ENCODE measurements at places on chromosomes 2 and 18.

DNA sequence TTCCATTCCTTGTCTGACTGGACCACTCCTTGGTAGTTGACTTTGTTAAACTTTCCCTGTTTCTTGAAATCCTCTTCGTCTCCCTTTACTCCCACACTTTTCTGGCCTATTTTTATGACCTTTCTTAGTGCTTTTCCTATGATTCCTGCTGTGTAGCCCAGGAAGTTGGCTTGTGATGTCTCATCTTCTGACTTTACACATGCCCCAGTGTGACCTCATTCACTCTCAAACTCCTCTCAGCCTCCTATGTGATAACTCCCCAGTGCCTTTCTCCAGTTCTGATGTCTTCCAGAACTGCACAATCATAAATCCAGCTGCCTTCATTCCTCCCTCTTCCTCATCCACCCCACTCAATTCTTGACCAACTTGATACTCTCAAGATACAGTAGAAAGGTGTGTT lies 407.6 kb downstream of the TGIF1 start:
- no peak for DNase-seq

DNA sequence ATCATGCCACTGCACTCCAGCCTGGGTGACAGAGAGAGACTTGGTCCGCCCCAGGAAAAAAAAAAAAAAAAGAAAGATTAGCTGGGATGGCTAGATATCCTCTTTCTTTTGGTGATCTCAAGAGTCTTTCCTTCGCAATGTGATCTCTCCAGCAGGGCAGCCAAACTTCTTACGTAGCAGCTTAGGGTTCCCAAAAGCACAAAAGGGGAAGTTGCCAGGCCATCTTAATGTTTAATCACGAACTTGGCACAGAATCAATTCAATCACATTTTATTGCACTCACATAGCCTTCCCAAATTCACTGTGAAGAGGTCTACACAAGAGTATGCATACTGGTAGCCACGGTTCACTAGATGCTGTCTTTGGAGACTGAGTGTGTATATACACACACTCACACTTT lies 53.1 kb downstream of the VIL1 start:
- DNase-seq, result peak; percentile 74

DNA sequence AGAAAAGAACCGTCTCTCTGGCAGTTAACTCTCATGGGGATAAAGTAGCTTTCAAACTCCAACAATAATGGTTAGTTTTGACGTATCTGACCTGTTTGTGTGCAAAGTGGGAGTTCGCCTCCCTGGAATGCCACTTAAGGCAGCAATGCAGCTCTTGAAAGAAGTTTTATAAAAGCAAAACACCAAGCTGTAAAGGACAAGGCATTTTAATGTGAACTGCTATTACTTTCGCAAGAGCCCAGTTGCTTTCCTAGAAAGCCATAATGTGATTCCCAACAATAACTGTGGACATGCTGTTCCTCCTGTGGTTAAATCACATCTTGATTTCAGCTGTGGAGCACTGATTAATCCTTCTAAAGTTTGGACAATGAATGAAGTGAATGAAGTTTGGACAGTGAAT lies 303.7 kb downstream of the PTPRM start:
- DNase-seq, result no peak

DNA sequence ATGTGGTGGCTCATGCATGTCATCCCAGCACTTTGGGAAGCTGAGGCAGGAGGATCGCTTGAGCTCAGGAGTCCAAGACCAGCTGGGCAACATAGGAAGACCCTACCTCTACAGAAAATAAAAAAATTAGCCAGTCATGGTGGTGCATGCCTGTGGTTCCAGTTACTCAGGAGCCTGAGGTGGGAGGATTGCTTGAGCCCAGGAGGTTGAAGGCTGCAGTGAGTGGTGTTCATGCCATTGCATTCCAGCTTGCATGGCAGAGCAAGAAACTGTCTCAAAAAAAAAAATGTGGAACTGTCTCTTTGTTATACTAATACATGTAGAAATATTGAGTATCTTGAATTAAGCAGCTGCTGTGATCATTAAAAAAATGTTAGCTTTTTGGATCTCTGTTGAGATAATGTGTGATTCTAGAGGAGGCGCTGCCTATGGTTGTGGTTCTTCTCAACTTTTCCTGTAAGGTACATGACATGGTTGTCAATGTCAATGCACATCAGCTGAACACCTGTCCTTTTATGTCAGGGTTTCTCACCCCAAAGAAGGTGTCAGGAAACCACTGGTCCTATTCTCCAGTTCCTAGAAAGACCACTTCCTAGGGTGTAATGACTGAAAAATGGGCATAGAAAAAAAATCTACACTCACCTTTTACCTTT lies 34.7 kb upstream of the IL1RL1 start:
- no peak for DNase-seq

GRCh38 chr2:144431392-144431783 lies 88.5 kb downstream of the ZEB2 start:
- no peak for DNase-seq

- no peak for DNase-seq
These were observed 5.7 kb downstream of the PARD3B start for GRCh38 chr2:204550751-204551511.

DNA sequence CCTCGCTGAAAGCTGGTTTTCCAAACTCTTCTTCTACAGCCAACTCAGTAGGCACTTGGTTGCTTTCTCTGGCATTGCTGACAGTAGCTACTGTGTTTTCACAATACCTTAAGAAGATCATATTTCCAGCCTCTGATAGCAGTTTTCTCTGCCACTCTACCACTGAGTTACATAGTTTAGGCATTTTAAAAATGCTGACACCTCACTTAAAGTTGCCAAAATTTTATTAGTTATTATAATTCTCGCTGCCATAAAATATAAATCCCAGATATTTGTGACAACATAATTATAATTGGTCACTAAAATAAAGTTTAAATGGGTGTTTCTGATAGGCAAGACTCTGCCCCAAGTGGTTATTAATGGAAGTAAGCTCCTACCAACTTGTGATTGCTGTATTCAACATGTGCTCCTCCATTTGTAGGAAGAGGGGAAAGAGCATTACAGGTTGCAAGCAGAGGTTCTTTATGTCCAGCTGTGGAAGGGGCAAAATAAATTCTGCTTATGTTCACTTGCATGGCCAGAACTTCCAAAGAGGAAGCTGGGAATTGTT lies 1202.8 kb downstream of the CNTNAP5 start:
- DNase-seq, result no peak

- DNase-seq, result no peak
These were observed 47.0 kb downstream of the CHRNA1 start for GRCh38 chr2:174717273-174717672.

GRCh38 chr18:5510135-5510846 lies 33.5 kb downstream of the EPB41L3 start:
- peak; percentile 83 for DNase-seq

DNA sequence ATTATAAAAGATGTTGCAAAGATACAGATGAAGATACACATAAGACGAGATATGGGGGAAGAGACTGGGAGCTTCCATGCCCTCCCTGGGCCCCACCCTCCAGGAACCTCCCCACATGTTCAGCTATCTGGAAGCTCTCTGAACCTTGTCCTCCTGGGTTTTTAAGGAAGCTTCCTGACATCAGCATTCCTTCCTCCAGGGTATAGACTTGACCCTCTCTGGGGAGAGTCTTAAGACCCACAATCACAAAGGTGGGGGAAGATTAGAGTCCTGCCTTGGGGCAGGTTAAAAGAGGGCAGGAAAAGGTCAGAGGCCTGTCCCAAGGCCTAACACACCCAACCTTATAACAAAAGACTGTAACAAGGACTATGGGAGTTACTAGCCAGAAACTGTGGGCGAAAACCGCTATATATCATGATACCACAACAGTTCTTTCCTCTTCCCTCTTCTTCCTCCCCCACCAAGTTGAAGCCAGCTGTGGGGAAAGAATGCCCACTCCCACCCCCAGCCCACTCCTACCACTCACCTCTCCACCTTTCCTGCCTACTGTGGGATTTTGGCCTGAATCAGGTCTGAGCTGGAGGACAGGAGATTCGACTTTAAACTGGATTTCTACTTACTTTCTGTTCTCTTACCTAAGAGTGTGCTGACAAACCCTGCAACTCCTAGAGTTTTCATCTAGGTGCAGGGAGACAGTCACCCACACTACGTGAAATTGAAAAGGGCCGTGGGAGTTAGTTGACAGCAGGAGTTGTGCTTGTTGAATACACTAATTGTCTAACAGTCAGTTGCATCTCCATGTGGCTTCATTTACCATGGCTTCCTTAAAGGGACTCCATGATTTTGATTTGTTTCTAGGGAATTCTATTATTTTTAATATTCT lies 105.0 kb downstream of the LAMA3 start:
- no peak for DNase-seq

GRCh38 chr18:2573408-2573807 lies 2.1 kb downstream of the NDC80 start:
- no peak for DNase-seq

- peak; percentile 100 for DNase-seq
These were observed at the start of gene CHMP3 for GRCh38 chr2:86562922-86563649. Gene CHMP3, minus strand, starts transcription at chr2:86563443. Its CDS starts 95 bp downstream, at chr2:86563348.

DNA sequence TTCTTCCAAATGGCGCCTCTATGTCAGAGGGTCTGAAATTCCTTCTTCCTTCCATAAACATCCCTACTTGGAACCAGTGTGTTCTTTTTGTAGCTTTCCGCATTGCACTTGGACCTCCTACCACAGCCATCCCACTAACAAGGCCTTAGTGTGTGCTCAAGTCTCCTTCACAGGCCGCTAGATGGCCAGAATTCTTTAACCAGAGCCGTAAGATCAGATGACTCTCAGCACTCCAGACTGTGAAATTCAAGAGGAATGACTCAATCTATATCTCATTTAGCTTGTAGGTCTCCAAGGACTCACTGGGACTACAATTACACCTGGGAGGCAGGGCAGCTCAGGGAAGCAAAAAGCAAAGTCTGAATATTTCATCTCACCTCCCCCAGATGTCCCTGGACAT lies 298.9 kb downstream of the EIPR1 start:
- no peak for DNase-seq

- no peak for DNase-seq
These were observed 40.2 kb upstream of the LBH start for GRCh38 chr2:30191107-30191506.

DNA sequence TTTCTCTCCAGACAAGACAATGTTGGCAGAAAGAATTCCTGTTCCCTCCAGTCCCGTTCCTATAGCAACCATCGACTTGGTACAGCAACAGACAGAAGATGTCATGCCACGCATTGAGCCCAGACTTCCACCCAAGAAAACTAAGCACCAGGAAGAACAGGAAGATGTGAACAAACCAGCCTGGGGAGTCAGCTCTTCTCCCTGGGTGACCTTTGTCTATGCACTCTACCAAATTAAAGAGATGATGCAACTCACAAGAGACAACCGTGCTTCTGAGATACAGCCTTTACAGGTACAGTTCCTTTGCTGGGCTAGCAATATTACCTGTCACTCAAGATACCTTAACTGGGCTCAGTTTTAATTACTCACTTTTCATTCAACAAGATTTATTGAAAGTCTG lies 37.1 kb downstream of the NEMP2 start:
- no peak for DNase-seq

- DNase-seq, result no peak
These were observed 9.9 kb upstream of the CETN1 start for GRCh38 chr18:570256-570655.

GRCh38 chr2:85410584-85411404 lies 628 bp upstream of the CAPG start:
- peak; percentile 63 for DNase-seq

DNA sequence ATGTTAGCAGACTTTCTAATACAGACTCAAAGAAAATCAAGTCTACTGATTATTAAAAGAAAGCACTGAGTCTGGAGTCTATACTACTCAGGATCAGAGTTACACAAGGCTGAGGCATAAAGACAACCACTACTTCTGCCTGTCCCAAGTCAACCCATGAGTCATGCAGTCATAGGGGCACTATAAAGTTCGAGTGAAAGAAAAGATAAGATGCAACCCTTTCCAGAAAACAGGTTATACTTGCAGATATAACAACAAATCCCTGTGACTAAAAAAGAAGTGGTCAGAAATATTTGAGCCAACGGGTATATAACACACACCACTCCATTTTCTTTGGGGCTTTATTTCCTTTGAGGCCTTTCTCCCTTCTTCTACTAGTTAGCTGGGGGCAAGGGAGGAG lies 18.6 kb upstream of the SCRN3 start:
- DNase-seq, result peak; percentile 74

GRCh38 chr2:216015722-216016464 lies 2.5 kb upstream of the MREG start:
- peak; percentile 75 for DNase-seq

GRCh38 chr2:149692961-149693396 lies 105.4 kb upstream of the MMADHC start:
- DNase-seq, result no peak

DNA sequence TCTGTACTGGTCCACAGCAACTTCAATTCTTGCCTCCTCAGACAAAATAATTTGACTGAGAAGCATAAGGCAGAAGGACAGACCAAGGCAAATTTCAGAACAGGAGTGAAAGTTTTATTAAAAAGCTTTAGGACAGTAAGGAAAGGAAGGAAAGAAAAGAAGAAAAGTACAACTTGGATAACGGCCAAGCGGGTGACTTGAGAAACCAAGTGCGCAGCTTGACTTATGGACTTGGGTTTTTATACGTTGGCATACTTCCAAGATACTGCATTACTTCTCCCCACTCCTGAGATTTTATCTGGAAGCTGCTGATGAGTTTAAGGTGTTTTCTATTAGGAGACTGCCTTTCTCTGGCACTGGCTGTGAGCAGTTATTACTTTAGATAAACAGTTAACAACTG lies 64.7 kb downstream of the CCDC178 start:
- no peak for DNase-seq

DNA sequence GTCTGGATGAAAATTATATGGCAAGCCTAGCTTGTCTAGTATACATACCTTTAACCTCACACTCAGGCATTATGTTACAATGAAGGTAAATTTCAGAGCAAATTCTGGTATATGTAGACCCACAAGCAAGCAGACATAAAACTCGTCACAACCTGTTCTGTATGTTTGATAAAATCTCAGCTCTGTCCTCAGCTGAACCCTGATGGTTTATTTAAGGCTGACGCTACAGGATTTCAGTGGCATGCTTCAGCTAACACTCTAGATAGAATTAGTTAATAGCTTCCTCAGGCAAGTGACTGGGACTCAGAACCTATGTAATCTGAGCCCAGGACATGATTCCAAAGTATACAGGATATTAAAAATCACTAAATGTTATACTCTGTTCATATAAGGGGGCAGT lies 68.2 kb upstream of the MC2R start:
- no peak for DNase-seq

DNA sequence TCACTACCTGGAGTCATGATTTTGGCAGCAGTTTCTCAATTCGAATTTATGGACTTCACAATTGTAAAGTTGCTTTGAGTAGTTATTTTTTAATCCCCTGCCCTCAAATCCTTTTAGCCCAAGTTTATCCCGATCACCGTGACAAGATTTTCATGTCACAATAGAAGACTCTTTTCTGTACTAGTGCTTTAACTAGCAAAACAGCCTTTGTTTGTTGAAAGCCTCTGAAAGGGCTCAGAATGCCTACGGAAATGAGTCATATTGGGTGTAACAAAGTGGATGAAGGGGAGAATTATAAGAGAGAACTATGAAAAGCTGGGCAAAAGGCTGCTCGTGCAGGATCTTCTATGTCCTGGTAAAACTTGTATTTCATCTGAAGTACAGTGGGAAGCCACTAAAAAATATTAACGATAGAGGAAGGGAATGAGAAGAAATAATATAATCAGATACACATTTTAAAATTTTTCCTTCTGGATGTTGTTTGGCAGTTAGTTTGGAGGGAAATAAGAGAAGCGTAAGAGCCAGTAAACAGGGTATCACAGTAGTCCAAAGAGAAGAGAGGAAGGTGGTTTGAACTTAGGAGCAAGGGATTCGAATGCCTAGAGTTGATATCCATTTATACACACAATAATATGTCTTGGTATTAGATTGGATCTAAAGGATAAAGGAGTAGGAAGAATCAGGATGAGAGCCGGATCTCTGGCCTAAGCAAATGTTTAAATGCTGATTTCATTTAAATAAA lies 114.9 kb downstream of the GALNT13 start:
- DNase-seq, result no peak

- peak; percentile 93 for DNase-seq
These were observed 122.6 kb downstream of the CABLES1 start for GRCh38 chr18:23257686-23258565.

All from inflammatory macrophage treated with lipopolysaccharide for 4 hours (primary cell).